Neural crest cell (in vitro differentiated cells): ENCODE measurements at places on chromosomes 12 and 14. TPM values are rescaled to one million over a fixed set of nuclear protein-coding genes. Genes with fewer than 3 reads are reported as not detected.
A peak's percentile ranks its signal among the peaks of the same experiment; 100 is the strongest.

Gene LRRC10
- not detected in 2 replicates for total RNA-seq

DNA sequence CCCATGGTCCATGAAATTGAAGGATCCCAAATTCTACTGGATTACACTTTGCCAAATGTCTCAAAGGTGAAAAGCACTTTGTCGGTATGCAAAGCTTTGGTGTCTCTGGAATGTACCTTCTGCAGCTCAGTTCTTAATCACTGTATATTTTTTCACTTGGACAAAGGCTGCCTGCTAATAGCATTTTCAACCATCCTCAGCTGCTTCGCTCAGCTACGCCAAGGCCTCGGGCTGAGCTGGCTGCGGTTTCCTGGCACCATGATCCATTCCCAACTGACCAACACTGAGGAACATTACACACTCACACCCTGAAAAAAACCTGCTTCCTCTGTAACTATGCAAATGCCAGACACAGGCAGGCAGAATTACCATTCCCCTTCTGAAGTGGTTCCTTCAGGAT lies 335.2 kb downstream of the DPF3 start:
- H3K27me3 ChIP-seq: no peaks in the 10 kb centered on the region
- H3K4me3 ChIP-seq: no peak overlapping the region
- H3K27ac ChIP-seq: no peak overlapping the region
- no peaks in the 10 kb centered on the region for H3K36me3 ChIP-seq

Gene LPCAT3
- 29.7 and 32.8 TPM in 2 replicates for total RNA-seq

- H3K36me3 ChIP-seq: no peaks in the 10 kb centered on the region
- no peak for DNase-seq
- peaks cover 15% of the 10 kb centered on the region for H3K4me1 ChIP-seq
- H3K27me3 ChIP-seq: no peaks in the 10 kb centered on the region
- no peak overlapping the region for H3K4me3 ChIP-seq
Observed at GRCh38 chr12:83128540-83128939, 441.8 kb downstream of the TMTC2 start.

DNA sequence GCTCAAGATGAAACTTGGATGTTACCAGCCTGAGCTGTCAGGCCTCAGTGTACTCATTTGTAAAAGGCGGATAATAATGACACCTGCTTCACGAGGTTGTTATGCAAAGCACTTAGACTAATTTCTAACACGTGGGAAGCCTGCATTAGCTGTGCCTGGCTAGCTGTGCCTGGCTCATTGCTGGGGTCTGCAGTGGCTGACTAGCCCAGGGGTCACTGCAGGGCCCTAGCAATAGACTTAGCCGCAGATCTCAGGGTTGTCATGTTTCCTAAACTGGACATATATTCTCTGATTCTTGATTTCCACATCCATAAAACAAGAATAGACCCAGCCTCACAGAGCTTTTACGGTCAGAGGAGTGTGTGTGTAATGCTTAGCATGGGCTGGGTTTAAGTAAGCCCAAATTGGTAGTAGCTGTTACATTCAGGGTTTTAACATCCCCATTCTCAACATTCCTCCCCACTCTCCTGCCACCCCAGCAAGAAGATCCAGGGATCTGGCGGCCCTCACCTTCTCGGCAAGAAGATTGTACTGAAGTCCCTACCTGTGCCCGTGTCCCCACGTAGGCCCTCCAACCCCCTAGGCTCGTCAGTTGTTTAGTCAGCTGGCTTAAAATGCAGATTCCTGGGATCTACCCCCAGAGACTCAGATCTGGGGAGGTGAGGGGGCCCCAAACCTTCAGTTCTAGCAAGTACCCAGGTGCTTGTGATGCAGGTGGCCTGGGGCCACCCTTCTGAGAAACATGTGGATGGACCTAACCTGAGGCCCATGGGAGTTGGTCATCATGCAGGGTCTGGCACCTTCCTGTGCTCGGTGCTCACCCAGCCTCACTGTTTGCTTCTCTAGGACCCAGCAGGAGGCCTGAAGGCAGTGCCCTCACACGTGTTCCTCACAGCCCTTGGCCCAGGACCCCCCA lies 8.6 kb downstream of the NR4A1 start:
- no peak for DNase-seq
- H3K27me3 ChIP-seq: no peaks in the 10 kb centered on the region
- H3K36me3 ChIP-seq: no peaks in the 10 kb centered on the region

Gene CIDEB
- total RNA-seq: not detected in 2 replicates

GRCh38 chr12:1580526-1580925 lies 13.9 kb downstream of the FBXL14 start:
- H3K36me3 ChIP-seq: no peaks in the 10 kb centered on the region
- H3K4me3 ChIP-seq: peak overlapping the region; percentile 52
- no peak for DNase-seq
- H3K27ac ChIP-seq: no peak overlapping the region
